ENCODE measurements at places on chromosomes 3 and 15.

- DNase-seq: no peak
These were observed 167.1 kb upstream of the PLSCR5 start for GRCh38 chr3:146772211-146772743.

DNA sequence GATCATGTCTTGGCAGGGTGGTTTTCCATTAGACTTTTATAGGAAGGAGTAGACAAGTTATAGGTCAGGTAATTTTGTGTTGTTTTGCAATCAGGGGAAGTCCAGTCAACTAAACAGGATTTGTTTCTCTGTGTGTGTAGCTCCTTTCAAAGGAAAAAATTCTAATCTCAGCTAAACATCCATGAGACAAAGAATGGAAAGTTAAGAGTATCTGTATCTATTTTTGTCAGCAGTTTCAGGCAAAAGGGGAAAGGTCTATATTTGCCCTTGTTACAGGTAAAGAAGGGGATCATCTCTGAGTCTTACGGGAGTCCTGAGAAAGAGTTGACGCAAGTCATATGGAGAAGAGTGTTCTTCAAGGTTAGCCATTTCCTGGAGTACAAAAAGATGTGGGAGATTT, 79.3 kb downstream of the GAP43 start:
- no peak for DNase-seq

DNA sequence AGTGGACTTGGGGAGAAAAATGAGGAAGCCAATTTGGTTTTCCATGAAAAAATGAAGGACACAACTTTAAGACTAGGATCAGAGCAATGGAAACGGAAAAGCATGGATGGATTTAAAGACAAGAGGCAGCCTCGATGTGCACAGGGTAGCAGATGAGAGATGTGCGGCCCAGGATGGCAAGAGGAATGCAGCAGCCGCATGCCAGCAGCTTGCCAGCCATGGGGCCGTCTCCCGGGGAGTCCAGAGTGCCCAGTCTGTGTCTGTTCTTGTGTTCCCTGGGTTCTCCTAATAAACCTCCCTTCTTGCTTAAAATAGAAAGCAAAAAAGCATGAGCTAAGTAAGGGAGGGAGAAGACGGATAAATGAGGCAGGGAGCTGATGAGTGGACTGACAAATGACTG, 68.0 kb upstream of the IQSEC1 start:
- DNase-seq: no peak

- no peak for DNase-seq
These were observed 62.9 kb downstream of the RPLP1 start for GRCh38 chr15:69515508-69515907.

DNA sequence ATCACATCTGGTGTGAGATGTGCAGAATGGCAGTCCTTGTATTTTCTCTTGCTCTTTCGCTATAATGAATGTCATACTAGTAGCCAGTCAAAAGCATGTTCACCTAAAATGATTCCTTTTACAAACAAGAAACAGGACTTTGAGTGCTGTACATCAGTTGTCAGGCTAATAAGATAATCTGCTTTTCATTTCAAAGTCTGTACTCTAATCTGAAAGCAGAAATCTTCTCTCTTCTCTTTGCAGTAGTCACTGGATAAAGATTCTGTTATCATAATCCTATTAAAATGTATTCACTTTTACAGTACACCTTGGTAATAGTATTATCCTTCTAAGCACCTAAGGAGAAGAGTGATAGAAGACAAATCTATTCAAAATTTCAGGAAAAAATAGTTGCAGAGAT, 300.1 kb downstream of the MFSD1 start:
- DNase-seq: no peak

DNA sequence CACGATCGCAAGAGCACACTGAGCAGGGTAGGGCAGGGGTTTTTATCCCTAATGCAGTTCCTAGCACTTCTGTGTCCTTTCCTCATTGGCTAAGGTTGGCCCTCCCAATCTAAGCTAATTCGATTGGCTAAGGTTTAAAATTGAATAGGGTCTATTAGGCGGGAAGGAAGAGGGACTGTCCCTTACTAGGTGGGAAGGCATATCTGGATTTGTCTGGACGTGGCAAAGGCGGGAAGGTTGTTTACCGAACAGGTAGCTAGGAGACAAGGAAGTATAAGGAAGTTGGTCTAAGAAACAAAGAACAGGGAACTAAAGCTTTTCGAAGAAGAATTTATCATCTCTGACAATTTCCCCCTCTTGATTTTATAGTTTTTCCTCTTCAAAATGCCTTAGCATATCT, 24.8 kb upstream of the ATG7 start:
- no peak for DNase-seq

DNA sequence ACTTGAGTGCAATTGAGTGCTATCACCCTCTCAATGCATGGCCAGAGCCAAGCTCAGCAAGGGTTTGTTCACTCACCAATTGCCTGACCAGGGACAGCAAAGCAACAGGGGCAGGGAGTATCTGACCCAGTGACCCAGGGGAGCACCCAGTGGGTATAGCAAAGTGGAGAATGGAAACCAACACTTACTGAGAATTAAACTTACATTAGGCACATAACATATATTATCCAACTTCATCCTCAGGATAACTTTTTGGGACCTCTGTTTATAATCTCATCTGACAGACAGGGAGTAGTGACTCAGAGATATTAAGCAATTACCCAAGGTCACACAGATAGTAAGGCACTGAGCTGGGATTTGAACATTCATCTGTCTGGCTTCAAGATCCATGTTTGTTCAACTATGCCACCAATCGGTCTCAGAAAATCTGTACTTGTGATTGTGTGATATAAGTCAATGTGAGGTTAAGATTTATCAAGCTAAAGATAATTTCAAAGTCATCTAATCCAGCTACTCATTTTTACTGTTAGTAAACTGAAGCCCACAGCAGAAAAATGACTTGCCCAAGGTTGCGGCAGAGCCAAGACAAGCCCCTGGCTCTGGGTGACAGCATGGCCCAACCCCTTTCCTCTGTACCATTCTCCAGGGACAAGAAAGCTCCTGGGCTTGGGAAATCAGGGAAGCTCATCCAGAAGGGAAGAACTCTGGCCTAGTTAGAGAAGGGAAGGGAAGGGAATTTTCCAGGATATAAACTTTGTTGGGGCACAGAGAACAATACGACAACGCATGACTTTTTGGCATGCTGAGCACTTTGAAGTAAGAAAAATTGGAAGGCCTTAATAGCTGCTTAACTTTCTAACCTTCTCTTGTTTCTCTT, 138.0 kb upstream of the SMAD3 start:
- DNase-seq: no peak
